Mesothelial cell of epicardium (in vitro differentiated cells): ENCODE measurements at places on chromosomes 11 and 22.

DNA sequence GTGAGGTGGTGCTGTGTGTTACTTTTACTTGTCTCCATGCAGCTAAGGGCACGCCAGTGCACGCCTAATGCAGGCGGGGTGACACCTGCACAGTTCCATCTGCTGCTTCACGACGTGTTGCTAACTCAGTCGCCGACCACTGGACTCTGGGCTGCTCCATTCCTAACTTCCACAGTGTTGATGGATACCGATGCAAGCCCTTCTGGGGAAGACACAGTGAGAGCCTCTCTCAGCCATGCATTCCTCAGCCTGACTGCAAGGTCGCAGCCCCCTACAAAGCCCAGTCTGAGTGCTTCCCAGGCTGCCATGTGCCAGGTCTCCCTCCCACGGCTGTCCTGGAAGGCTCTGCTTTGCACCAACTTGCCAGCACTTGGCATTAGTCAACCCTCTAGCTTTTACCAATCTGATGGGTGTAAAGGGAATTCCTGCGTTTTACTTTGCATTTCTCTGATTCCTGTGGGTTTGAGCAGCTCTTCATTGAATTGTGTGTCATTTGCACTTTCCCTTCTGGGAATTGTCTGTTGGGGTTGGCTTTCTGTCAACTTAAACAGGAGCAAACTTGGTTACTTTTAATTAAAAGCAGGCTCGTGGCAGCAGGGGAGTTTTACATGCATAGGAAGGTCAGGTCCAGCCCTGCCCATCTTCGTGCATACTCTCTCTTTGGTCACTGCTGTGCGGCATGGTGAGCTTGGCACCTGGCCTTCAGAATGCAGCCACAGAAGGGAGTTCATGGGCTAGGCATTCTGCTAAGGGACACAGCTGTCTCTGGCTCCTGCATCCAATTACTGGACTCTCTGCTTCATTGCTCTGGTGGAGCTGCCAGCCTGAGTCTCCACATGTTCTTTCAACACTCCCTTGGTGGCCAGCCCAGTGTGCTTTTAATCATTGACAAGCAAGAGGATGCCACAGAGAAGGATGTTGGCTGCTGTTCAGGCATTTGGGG, 34.6 kb upstream of the SHANK2 start:
- no peak for DNase-seq

DNA sequence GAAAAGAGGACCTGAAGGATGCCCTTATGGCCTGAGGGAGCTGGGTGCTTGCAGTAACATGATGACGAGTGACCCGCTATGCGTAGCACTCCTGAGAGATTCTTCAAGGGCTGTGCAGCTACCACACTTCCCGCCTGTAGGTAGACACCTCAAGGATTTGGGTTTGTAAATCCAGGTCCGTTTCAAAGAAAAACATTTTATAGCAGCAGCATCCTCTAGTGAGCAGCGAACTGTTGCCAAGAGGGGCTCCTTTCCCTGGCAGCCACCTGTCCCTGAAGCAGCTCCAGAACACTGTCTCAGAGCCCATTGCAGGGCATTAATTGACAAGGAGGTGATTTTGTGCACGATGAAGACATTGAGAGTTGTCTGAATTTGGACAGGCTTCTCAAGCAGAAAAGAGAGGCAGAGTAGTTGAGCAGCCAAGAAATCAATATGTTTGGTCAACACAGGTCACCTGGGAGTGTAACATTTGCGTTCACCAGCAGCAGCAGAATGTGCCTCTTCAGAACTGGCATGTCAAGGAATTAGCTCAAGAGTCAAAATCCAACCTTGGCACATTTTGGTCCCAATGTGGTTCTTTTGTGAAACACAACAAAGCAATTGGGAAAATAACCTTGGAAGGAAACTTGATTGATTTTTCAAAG, 209.8 kb upstream of the MTNR1B start:
- DNase-seq, result no peak

DNA sequence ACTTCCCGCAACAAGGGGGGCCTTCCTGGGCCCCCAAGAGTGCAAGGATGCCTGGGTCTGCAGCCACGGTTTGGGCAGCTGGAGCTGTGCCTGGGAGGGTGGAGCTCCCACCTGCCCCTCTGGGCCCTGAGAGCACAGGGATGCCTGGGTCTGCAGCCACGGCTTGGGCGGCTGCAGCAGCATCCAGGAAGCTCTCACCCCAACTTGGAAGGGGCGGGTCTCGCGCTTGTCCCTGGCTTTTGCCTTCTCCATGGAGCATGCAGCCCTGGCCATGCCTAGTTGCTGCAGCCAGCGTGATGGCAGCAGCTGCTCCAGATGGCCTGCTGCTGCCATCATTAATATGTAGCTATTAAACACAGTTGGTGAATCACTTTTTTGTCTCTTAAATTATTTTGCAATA, 35.4 kb downstream of the NAGA start:
- DNase-seq, result no peak

DNA sequence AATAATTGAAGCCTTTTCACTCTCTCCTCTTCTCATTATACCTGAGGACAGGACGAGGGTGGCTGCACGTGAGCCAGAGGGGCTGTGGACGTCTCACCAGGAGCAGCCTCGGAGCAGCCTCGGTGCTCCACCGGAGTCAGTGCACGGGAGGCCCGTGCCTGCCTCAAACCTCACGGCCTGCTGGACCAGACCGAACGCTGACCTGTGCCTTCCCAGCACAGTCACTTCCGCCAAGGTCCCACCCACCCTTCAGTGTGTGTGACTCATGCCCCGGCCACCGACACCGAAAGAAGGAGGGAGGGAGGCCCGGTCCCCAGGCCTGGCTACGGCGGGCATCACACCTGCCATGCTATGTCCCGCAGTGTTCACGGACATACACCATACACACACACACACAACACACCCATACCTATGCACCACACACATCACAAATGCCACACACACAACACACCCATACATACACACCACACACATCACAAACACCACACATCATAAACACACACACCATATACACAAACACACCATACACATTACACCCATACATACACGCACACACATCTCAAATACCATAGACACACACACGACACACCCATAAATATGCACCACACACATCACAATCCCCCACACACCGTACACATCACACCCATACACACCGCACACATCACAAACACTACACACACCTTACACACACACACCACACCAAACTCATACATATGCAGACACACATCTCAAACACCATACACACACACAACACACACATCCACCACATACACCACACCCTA, 1506.5 kb downstream of the TBC1D22A start:
- DNase-seq, result no peak

- DNase-seq, result no peak
Observed at GRCh38 chr11:111726301-111726713, 39.9 kb downstream of the PPP2R1B start.
